ENCODE measurements at places on chromosomes 1 and 21.

- peak; percentile 65 for ATAC-seq
These were observed 89.5 kb upstream of the CD53 start for GRCh38 chr1:110783292-110783918.

DNA sequence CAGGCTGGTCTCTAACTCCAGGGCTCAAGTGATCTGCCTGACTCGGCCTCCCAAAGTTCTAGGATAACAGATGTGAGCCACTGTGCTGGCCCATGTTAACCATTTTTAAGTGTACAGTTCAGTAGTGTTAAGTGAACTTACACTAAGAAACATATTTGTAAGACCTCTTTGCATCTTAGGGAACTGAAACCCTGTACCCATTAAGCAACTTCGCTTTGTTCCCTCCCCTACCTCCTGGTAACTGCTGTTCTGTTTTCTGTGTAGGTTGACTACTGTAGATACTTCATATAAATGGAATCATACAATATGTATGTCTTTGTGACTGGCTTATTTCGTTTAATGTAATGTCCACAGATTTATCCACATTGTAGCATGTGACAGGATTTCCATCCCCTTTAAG lies 11.0 kb downstream of the NUDC start:
- no peak for ATAC-seq

GRCh38 chr1:33043267-33044092 lies 6.8 kb upstream of the AK2 start:
- no peak for ATAC-seq

GRCh38 chr1:78060857-78061563 lies 15.2 kb downstream of the GIPC2 start:
- peak; percentile 63 for ATAC-seq

DNA sequence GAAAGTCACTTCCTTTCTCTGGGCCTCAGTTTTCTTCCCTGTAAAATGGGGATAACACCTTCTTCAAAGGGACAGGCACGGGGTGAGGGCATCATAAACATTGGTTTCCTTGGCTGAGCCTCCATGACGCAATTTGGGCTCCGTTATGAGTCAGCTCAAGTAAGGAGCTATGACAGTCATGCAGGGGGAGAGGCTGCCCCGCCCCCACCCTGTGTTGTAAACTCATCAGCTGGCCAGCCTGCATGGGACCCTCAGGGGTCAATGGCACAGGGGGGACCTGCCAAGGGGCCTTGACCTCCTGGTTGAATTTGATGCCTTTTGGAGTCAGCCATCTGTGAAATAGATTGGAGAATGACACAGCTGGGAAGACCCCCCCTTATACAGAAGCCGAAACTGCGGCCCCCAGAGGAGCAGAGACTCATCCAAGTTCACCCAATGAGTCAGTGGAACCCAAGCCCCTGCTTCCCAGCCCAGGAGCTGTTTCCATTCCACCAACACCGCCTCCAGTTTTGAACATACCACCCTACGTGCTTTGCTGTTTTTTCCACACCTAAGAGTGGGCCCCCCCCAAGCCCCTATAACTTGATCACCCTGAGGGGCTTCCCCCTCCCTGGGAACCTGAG lies 36.8 kb upstream of the RUNX3 start:
- peak; percentile 69 for ATAC-seq

All from activated T-helper 17 cell treated with anti-CD3 and anti-CD28 coated beads, Interleukin-2, amount 50 U/mL, for 72 hours (primary cell).